ENCODE measurements at places on chromosomes 1 and 21. TPM values are rescaled to one million over a fixed set of nuclear protein-coding genes. Genes with fewer than 3 reads are reported as not detected.

RPS6KC1 gene
- total RNA-seq = 7.4 TPM

DNA sequence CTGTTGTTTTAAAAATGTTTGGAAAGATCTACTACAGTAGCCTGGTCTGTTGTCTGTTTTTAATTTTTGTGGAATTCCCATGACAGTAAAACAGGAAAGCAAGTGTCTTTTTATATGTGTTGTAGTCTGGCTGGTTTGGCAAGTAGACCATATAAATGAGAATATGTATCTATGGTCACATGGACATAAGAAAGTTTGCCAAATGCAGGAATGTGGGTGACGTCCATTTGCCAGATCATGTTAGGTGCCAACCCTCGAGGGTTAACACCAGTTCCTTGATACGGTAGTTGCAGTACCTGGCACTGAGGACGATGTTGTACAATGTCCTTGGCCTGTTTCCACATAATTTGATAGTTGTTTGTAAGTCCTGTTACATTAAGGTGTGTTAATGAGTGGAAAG lies 6.2 kb downstream of the DAP3 start:
- H3K27me3 ChIP-seq = no peaks in the 10 kb centered on the region
- no peak for DNase-seq
- H3K27ac ChIP-seq = no peak overlapping the region
- no peak overlapping the region for H3K4me3 ChIP-seq
- no peaks in the 10 kb centered on the region for H3K36me3 ChIP-seq

GCLM gene
- 24.8 TPM for total RNA-seq

- no peaks in the 10 kb centered on the region for H3K27me3 ChIP-seq
- DNase-seq = no peak
- no peak overlapping the region for H3K27ac ChIP-seq
- H3K4me3 ChIP-seq = no peak overlapping the region
Measured at GRCh38 chr21:34836933-34837505, 168.2 kb downstream of the CLIC6 start.

DNA sequence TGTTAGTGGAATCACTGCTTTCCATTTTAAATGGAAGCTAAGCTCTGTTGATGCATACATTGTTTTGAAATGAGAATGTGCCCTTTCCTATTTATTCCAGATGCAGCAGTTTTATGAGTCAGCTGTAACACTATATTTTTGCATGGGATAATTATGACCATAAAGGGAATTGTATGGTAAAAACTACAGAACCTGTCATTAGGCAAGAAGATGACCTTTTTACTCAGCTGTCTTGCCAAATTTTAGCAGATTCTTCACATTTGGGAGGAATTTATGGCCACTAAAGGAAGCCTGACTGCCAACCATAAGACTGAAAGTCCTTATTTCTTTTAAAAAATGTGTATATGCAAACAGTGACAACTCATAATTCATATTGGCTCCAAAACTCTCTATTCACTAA lies 356.3 kb upstream of the PRMT6 start:
- H3K4me3 ChIP-seq = no peak overlapping the region
- H3K36me3 ChIP-seq = no peaks in the 10 kb centered on the region
- no peak overlapping the region for H3K27ac ChIP-seq
- H3K27me3 ChIP-seq = no peaks in the 10 kb centered on the region

DAB1 gene
- total RNA-seq = not detected

DNA sequence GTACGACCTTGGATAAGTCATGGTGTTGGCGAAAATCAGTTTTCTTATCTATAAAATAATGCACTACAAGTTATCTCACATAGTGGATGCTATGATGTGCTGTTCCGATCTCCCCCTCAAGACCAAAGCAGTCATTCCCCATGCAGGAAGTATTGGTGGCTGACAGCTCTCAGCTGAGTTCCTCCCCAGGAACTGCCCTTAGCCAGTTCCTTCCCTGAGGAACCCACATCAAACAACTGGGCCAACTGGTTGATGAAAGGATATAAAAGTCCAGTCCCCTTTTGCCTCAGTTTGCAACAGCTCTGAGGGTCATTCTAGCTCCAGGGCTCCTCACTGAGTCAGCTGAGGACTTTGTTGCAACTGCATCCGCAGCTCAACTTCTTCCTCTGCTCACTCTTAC lies 16.1 kb upstream of the SLAMF1 start:
- peak overlapping the region; percentile 2 for H3K4me3 ChIP-seq
- H3K4me1 ChIP-seq = peaks cover 66% of the 10 kb centered on the region
- no peak for DNase-seq
- no peak overlapping the region for H3K27ac ChIP-seq

- H3K4me1 ChIP-seq = no peaks in the 10 kb centered on the region
- H3K36me3 ChIP-seq = no peaks in the 10 kb centered on the region
- no peak overlapping the region for H3K4me3 ChIP-seq
- no peaks in the 10 kb centered on the region for H3K27me3 ChIP-seq
- no peak for DNase-seq
Measured at GRCh38 chr1:3222042-3222692, 153.2 kb downstream of the PRDM16 start.

- no peak for DNase-seq
- H3K27ac ChIP-seq = no peak overlapping the region
- no peaks in the 10 kb centered on the region for H3K36me3 ChIP-seq
- H3K4me3 ChIP-seq = no peak overlapping the region
Measured at GRCh38 chr1:68319907-68320306, 87.6 kb upstream of the WLS start.

- no peak for DNase-seq
- H3K27me3 ChIP-seq = no peaks in the 10 kb centered on the region
- no peaks in the 10 kb centered on the region for H3K4me1 ChIP-seq
- peaks cover 22% of the 10 kb centered on the region for H3K36me3 ChIP-seq
- H3K27ac ChIP-seq = no peak overlapping the region
Measured at GRCh38 chr1:229657993-229658755, 32.1 kb downstream of the URB2 start.

DNA sequence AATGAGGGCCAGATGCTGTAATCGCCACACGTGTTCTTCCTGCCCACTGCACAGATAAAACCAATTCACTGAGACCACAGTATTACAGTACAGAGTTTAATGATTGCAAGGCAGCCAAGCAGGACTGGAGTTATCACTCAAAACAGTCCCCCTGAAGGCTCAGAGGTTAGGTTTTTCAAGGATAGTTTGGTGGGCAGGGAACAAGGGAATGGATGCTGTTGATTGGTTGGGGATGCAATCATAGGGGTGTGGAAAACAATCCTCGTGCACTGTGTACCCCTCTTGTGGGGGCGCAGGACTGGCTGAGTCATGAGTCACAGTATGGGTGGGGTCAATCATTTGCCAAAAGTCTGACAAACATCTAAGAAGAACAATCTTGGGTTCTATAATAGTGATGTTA lies 12.4 kb upstream of the USP1 start:
- no peaks in the 10 kb centered on the region for H3K27me3 ChIP-seq
- H3K36me3 ChIP-seq = no peaks in the 10 kb centered on the region
- DNase-seq = no peak
- H3K27ac ChIP-seq = no peak overlapping the region

- no peaks in the 10 kb centered on the region for H3K4me1 ChIP-seq
- no peak within 1 kb of the TSS for H3K4me3 ChIP-seq
- H3K27me3 ChIP-seq = peaks cover 29% of the 10 kb centered on the region
- no peaks in the 10 kb centered on the region for H3K36me3 ChIP-seq
Measured at GRCh38 chr1:181483285-181484195, at the start of gene CACNA1E. CACNA1E (plus strand) TSS chr1:181483517; CDS start chr1:181483745, 228 bp downstream.

GRCh38 chr1:19892628-19893168 lies 10.5 kb downstream of the OTUD3 start:
- no peak overlapping the region for H3K4me3 ChIP-seq
- peaks cover 19% of the 10 kb centered on the region for H3K36me3 ChIP-seq
- DNase-seq = no peak
- H3K4me1 ChIP-seq = no peaks in the 10 kb centered on the region

- H3K4me3 ChIP-seq = no peak overlapping the region
- no peaks in the 10 kb centered on the region for H3K27me3 ChIP-seq
- no peak for DNase-seq
- peak overlapping the region; percentile 51 for H3K27ac ChIP-seq
- no peaks in the 10 kb centered on the region for H3K36me3 ChIP-seq
- peaks cover 18% of the 10 kb centered on the region for H3K4me1 ChIP-seq
Measured at GRCh38 chr1:89546082-89546889, 21.7 kb downstream of the LRRC8B start.

DNA sequence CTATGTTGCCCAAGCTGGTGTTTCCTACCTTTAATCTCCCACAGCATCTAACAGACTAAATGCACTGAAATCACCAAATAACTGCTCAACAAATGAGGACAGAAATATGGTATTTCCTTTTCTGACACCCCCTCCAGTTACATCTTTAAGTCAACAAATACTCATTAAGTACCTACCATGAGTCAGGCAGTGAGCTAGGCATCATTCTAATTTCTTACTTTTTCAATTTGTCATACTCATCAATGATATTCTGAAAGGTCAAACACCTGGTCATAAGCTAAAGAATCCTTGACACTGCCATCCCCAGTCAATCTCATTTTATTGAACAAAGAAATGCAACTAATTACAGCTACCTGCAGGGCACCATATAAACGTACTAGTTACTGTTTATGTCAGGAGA lies 36.6 kb downstream of the LUZP1 start:
- H3K4me3 ChIP-seq = no peak overlapping the region
- no peak for DNase-seq
- no peaks in the 10 kb centered on the region for H3K4me1 ChIP-seq
- H3K27ac ChIP-seq = no peak overlapping the region
- H3K36me3 ChIP-seq = no peaks in the 10 kb centered on the region

DNA sequence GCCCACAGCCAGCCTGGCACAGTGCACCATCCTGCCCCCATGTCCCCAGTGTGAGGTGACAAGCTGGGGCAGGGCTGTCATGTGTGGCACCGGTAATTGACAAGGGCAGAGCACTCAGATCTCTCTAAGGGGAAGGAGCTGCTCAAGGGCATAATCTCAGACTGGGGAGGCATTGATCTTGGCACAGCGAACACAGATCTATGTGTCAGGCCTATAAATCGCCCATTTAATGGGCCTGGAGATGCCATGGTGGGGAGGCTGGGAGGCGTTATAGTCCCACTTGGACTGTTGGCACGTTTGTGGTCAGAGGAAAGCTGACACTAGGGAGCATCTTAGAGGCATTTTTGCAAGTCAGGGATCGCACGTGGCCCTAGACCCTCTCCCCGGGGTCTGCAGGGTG lies 594.1 kb downstream of the PTPRU start:
- no peaks in the 10 kb centered on the region for H3K27me3 ChIP-seq
- no peaks in the 10 kb centered on the region for H3K36me3 ChIP-seq
- no peaks in the 10 kb centered on the region for H3K4me1 ChIP-seq
- no peak overlapping the region for H3K27ac ChIP-seq
- no peak for DNase-seq

DNA sequence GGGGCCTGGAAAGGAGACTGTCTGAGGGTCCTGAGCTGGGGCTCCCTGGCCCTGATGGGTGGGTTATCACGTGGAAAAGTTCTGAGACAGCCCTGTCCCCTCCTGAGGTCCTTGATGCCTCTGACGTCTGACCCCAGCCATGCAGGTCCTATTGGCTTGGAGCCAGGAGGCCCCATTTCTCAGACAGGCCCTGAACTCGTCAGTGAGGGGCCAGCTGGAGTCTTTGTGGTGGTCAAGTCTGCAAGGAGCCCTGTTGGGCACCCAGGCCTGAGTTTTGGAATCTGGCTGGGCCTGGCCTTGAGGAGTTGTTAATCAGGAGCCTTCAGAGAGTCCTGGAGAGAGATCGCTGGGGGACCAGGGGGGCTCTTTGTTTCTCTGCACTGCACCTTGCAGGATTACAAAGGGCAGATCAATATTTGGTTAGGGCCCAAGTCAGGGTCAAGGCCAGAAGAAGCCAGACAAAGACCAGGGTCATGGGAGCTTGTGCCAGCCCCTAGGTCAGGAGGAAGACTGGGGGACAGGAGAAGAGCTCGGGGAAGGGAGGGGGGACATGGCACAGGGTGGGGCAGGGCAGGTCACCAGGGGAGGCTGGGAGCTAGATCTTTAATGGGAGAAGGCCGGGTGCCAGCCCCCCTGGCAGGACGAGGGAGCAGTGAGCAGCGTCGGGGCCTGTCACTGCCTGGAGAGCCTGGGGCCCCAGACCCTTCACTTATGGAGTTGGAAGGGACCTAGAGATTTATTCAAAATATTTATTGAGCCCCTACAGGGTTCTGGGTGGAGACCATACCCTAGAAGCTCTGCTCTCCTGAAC lies 83.2 kb downstream of the PTPRU start:
- no peak for DNase-seq
- H3K4me3 ChIP-seq = no peak overlapping the region
- H3K27ac ChIP-seq = no peak overlapping the region
- H3K4me1 ChIP-seq = no peaks in the 10 kb centered on the region

- H3K36me3 ChIP-seq = no peaks in the 10 kb centered on the region
- no peaks in the 10 kb centered on the region for H3K4me1 ChIP-seq
- no peak for DNase-seq
- H3K27ac ChIP-seq = no peak within 1 kb of the TSS
Measured at GRCh38 chr1:183185941-183186490, at the start of gene LAMC2. LAMC2 (plus strand) TSS chr1:183186264; CDS start chr1:183186353, 89 bp downstream.

NPHS2 gene
- not detected for total RNA-seq

- peak overlapping the region; percentile 83 for H3K27ac ChIP-seq
- no peaks in the 10 kb centered on the region for H3K27me3 ChIP-seq
- peaks cover 3% of the 10 kb centered on the region for H3K36me3 ChIP-seq
- peak overlapping the region; percentile 27 for H3K4me3 ChIP-seq
- DNase-seq = peak; percentile 75
Measured at GRCh38 chr1:155859881-155860871, 809 bp downstream of the SYT11 start.

MPL gene
- total RNA-seq = not detected

DNA sequence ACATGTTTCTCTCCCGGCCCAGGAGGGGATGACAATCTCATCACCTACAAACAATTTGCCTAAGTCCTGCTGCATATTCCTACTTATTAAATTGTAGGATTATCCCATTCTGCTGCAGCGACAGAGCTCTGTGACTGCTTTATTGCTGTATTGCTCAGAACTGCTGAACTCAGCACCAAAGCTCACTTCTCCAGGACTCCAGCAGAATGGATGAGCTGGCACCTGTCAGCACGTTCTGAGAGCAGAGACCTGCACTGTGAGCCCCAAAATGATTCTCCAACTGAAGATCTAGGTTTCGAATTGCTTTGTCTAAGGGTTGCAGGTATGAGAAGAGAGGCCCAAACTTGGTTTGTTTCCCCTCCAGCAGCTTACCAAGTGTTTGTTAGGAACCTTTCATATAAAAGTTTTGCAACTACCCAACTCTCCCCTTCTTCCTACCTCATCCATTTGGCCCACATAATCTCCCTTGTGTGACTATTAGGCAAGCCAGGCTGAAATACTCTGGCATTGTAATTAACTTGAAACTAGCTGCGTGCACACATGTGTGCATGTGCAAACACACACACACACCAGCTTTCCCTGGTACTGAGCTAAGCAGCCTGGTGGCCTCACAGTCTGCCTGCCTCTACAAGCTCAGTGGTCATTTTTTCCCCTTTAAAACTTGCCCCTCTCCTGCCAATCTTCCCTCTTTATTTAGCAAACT lies 161.4 kb upstream of the CAMK1G start:
- no peaks in the 10 kb centered on the region for H3K36me3 ChIP-seq
- no peak for DNase-seq
- H3K27me3 ChIP-seq = no peaks in the 10 kb centered on the region
- no peak overlapping the region for H3K27ac ChIP-seq

DNA sequence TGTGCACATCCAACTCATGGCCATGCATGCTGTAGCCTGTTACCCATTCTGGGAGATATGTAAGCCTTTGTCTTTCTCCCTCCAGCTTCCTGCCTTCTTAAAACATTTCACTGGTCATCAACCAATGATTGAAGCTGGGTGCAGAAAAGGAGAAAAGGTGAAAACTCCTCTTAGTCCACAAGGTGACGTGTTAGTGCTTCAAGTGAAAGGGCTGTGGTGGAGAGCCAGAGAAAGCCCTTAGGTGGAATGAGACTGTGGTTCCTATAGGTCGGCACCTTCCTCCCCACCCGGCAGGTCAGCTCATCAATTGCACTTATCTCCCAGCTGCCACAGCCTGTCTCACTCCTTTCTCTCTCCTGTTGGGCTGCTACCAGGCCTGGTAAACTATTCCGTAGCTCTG lies 30.4 kb downstream of the ERG start:
- no peak for DNase-seq
- H3K36me3 ChIP-seq = no peaks in the 10 kb centered on the region
- no peak overlapping the region for H3K4me3 ChIP-seq
- no peaks in the 10 kb centered on the region for H3K27me3 ChIP-seq
- H3K4me1 ChIP-seq = no peaks in the 10 kb centered on the region

PTPRU gene
- 0.51 TPM for total RNA-seq

All from CD8-positive, alpha-beta memory T cell (primary cell).